ENCODE measurements at places on chromosomes 6 and 20. TPM values are rescaled to one million over a fixed set of nuclear protein-coding genes. Genes with fewer than 3 reads are reported as not detected.

GRCh38 chr20:34713194-34713943 is 9.2 kb downstream of the TP53INP2 start:
- DNase-seq, result no peak

- DNase-seq, result no peak
These were observed 1.7 kb downstream of the PHF10 start for GRCh38 chr6:169722362-169723199.

The OR10C1 gene
- not detected for total RNA-seq

- DNase-seq, result no peak
These were observed 13.8 kb downstream of the NQO2 start for GRCh38 chr6:3013486-3013885.

DNA sequence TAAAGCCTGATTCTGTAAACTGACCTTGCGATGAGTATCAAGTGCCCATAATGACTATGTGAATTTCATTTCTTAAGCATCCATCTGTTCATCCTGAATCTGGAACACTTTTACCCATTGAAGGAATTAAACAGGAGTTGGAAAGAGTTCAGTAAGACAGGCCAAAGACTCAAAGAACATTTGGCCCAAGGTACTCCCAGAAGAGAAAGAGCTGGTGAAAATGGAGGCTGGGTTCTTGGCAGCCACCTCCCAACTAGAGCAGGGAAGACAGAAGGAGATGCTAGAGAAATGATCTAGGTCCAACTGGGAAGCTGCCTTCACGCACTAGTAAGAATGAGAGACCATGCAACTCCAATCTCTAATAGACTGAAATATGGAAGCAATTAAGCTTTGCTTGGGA is 290.8 kb upstream of the RNF24 start:
- no peak for DNase-seq

DNA sequence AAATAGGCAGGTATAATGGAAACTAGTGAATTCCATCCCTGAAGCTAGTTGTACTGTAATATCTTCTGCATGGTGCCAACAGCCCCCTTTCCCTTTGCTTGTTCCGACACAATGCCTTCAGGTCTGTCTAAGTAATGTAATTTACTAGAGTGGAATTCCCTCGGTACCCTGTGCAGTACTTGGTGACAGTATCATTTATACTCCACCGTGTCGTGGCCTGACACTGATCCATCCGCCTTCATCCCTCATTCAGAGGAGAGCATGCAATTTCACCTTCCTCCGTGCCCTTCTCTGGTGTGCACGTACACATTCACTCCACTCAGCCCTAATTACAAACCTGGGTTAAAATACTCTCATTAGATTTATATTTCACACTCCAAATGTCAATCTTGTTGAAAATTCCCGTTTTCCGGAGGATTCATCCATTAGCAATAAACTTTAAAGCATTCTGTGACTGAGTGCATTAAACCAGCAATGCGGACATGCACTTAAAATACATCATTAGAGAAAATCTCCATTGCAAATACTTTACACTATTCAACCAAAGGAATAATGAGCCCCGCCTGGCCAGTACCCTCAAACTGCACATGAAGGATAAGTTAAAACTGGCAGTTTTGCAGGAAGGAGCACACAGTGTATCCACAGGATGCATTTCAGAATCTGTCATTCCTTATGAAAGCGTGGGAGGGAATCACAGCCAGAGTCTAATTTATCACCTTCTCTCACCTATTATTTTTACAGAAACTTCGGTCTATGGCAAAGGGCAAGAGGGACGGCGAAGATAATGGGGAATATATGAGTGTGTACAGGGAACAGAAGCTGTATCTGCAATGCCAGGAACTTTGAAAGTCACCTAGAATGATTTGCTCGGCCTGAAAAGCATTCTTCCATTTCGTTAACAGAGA is 182.5 kb downstream of the GJA10 start:
- no peak for DNase-seq

DNA sequence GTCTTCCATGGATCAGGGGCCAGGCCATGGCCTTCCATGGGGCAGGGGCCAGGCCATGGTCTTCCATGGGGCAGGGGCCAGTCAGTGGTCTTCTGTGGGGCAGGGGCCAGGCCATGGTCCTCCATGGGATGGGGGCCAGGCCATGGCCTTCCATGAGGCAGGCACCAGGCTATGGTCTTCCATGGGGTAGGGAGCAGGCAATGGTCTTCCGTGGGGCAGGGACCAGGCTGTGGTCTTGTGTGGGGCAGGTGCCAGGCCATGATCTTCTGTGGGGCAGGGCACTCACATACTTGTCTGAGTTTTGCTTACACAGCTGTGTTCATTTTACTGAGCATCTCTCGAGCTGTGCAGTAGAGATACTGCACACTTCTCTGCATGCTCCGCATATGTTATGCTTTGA is 57.3 kb upstream of the THBS2 start:
- DNase-seq, result no peak

DNA sequence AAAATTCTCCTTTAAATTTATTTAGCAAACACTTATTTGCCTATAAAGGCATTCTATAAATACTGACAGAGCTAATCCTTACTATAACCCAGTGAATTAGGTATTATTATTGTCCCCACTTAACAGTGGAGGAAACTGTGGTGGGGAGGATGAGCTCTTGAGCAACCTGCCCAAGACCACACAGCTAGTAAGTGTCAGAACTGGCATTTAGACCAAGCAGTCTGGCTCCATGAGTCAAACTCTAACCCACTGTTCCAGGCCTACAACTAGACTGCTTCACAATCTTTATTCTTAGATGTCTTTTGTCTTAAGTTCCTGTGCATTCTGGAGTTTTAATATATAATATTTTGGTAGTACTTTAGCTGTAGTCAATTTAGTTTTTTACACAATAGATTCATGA is 530.8 kb downstream of the BCKDHB start:
- no peak for DNase-seq

The CLPSL1 gene
- not detected for total RNA-seq

GRCh38 chr6:89321131-89321970 is 6.3 kb upstream of the GABRR2 start:
- DNase-seq, result no peak

The FUT9 gene
- not detected for total RNA-seq

GRCh38 chr6:26205625-26206574 is 118.7 kb downstream of the HFE start:
- DNase-seq, result no peak

DNA sequence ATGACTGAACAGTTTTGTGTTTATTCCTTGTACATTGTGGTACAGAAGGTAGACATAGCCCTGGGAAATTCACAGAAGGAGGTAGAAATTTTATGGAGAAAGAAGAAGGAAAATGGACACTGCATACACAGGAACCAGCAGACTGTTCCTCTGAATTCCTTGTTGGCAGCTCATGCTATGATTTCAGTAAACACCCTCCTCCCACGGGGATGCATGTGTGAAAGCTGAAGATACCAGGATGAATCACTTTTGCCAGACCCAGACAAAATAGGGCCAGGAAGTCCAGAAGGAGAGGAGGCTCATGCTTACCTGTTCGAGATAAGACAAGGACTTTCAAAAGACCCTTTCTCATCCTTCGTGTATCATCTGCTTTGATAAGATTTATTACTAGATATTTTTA is 110.3 kb upstream of the GGTLC1 start:
- no peak for DNase-seq

DNA sequence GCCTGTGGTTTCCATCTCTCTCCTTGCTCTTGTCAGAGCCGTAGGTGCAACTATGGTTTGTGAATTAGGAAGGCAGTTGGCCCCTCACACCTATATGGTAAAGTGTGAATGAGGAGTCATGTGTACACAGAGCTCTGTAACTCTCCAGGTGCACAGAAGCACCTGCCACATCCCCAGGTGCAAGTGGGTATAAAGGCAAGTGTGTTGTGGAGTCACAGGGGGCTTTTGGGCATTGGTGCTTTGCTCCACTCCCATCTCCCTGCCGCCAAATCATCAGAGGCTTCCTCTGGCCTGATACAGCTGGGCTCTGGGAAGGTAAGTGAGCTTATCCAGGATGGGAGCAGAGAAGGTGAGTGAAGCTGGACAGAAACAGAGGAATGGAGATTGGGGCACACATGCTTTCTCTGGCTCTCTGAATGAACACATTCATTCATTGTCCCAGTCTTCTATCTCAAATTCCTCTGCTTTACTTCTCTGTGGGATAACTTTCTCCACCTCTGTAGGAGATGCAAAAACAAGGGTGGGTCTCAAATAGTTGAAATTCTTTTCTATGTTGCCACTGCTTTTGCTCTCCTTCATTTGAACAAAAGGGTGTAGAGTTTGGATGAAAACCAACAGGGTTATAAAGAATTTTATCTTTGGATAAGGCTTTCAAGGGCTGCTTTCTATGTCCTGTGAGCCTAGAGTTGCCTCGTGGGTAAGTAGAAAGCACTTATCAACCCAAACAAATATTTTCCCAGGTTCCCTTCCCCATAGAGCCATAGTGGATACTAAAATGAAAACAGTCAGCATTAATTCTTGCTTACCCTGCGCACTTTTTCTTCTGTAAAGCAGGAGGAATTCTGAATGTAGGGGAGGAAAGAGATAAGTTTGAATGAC is 45.0 kb upstream of the RIPOR2 start:
- no peak for DNase-seq

- DNase-seq, result no peak
These were observed 532.6 kb downstream of the CBLN4 start for GRCh38 chr20:55472704-55473103.

The ANKRD66 gene
- not detected for total RNA-seq

DNA sequence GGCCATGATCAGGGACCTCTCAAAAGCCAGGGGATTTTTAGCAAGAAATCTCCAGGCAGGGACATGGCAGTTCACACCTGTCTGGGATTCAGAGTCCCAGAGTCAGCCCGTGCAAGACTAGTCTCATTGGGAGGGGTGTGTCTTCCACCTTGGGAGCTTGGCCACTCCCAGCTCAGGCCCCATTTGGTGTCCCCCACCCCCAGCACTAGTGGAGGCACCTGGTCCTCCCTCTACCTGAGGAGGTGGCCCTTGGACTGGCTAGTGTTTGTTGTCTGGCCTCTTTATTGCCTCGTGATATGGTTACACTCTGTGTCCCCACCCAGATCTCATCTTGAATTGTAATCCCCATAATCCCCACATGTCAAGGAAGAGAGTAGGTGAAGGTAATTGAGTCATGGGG is 140.8 kb upstream of the PHACTR3 start:
- DNase-seq, result no peak

DNA sequence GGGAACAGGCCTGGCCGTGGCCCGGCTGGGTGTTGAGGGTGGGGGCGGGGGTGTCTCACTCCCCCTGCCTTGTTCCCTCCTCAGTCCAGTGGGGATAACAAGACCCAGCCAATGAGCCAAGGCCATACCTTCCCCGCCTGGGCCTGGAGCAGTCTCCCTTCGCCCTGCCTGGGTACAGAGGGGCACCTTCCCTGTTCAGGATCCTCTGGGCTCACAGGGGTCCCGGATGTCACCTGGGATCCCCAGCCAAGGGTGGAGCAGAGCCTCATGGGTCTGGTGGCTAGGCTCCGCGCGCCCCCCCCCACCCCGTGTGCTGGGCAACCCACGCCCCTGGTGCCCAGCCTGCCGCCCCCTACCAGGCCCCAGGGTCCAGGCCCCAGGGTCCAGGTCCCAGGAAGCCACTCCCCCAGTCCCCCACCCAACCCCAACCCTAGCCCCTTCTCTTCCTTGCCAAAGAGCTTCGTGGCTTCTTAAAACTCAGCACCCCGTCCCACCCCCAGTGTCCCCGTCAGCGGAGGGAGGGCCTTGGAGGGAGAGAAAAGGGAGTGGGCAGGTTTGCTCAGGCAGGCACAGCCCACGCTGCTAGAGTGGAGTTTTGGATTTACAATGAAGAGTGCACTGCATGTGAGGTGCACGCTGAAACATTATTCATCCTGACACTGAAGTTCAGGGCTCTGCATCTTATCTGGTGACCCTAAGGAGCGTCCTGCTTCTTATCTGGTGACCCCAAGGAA is 11.8 kb downstream of the HRH3 start:
- DNase-seq, result no peak

The WFDC12 gene
- not detected for total RNA-seq

DNA sequence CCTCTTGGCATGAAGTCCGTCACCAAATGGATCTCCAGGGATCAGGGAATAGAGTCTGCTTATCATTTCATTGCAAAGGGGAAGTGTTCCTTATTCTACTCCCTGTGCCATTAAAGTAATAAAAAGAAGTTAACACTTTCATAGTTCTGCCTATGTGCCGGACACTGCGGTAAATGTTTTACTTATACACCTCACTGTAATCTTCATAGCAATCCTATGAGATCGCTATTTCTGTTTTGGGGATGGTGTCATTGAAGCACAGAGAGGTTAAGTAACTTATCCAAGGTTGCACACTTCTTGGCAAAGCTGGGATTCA is 177.7 kb downstream of the TSHZ2 start:
- DNase-seq, result no peak

DNA sequence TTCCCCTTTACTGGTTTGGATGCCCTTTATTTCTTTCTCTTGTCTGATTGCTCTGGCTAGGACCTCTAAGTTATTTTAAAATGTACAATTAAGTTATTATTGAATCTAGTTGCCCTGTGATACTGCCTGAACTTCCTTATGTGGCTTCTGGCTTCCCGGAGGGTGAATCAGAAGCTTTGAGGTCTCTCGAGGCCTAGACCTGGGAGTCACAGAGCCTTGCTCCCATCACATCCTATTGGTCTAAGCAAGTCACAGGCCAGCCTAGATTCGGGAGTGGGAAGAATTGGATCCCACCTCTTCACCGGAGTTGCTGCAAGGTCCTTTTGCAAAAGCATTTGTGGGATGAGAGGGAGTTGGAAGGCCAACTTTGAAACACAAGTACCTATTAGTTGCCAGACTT is 15.2 kb downstream of the BCAS4 start:
- DNase-seq, result no peak

DNA sequence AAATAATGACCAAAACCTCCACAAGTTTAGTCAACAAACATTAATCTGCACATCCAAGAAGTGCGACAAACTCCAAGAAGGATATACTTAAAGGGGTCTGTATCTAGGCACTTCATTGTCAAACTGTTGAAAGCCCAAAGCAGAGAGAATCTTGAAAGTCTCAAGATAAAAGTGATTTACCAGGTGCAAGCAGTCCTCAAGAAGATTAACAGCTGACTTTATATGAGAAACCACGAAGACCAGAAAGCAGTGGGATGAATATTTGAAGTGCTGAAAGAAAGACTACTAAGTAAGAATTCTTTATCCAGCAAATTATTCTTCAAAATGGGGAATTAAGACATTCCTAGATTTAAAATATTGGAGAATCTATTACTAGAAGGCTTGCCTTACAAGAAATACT is 58.4 kb upstream of the BLCAP start:
- no peak for DNase-seq

The RPP40 gene
- total RNA-seq, result 8.4 TPM

The GSTA3 gene
- not detected for total RNA-seq

The ENPP3 gene
- 0.48 TPM for total RNA-seq

DNA sequence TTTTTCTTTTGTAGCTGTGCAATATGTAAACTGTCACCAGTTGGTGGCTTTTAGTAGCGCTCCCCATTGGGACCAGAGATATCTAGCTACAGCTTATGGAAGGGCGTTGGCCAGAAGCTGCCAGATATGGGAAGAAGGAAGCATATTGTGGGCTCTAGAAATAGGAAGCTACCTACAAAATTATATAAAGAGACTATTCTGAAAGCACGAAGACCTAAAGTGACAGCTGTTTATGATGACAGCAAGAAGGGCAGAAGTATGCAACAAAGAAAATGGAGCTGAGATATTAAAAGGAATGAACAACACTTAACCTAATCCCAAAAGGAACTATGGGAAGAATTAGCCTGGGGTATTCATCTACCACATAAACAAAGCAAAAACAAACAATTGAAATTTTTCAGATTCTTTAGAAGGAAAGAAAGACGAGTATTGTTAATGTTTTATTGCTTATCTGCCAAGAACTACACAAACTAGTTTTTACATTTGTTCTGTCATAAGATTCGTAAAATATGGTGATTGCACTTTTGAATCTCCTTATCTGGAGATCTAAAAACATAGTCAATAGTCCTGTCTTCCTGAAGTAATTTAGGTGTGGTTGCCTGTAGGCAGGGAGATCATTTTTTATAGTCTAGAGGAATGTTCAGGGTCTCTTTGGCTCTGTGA is 81.6 kb downstream of the NCOA7 start:
- no peak for DNase-seq
